ENCODE measurements at places on chromosomes 16 and 17. TPM values are rescaled to one million over a fixed set of nuclear protein-coding genes. Genes with fewer than 3 reads are reported as not detected.

The PSMB10 gene
- 11.0 TPM for total RNA-seq

The NECAB2 gene
- total RNA-seq: 112 TPM

The HBQ1 gene
- total RNA-seq: 1.5 TPM

The DPEP1 gene
- 0.39 TPM for total RNA-seq

The TMEM97 gene
- total RNA-seq: 170 TPM

- DNase-seq: no peak
These were observed 147.7 kb downstream of the SKAP1 start for GRCh38 chr17:48282303-48282702.

GRCh38 chr17:2792366-2793169 is 3.7 kb upstream of the RAP1GAP2 start:
- DNase-seq: no peak

GRCh38 chr17:49508866-49509587 is 13.9 kb downstream of the NGFR start:
- no peak for DNase-seq

DNA sequence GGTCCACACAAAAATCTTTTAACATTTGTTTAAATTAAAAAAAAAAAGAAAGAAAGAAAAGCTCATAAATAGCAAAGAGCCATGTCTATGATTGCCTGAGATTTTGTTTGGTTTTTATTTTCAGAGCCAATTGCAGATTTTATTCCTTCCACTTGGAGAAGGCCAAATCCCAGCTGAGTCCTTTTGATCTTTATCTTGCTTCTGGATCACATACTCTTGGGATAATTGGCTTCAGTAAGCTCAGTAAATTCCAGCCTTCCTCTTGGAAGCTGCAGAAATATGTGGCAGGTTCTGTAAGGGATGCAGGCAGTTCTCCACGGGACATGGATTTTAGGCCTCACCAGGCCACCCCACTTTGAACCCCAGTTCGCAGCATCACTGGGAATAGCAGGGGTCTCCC is 63.3 kb upstream of the TMC5 start:
- no peak for DNase-seq

GRCh38 chr17:82243648-82244412 is 15.0 kb downstream of the SLC16A3 start:
- no peak for DNase-seq

DNA sequence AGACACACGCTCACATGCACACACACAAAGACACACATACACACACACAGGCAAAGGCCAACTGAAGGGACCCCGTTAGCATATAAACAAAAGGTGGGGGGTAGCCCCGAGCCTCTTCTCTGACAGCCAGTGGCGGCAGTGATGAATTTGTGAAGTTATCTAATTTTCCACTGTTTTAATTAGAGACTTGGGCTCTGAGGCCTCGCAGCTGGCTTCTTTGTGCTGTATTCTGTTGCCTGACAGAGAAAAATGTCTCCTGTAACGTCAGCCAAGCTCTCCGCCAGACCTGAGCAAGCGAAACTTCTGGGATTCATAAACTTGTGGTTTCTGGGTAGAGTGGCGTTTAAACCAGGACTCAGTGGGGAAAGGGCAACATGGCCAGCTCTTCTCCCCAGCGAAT is 113.9 kb upstream of the FOXF1 start:
- DNase-seq: no peak

DNA sequence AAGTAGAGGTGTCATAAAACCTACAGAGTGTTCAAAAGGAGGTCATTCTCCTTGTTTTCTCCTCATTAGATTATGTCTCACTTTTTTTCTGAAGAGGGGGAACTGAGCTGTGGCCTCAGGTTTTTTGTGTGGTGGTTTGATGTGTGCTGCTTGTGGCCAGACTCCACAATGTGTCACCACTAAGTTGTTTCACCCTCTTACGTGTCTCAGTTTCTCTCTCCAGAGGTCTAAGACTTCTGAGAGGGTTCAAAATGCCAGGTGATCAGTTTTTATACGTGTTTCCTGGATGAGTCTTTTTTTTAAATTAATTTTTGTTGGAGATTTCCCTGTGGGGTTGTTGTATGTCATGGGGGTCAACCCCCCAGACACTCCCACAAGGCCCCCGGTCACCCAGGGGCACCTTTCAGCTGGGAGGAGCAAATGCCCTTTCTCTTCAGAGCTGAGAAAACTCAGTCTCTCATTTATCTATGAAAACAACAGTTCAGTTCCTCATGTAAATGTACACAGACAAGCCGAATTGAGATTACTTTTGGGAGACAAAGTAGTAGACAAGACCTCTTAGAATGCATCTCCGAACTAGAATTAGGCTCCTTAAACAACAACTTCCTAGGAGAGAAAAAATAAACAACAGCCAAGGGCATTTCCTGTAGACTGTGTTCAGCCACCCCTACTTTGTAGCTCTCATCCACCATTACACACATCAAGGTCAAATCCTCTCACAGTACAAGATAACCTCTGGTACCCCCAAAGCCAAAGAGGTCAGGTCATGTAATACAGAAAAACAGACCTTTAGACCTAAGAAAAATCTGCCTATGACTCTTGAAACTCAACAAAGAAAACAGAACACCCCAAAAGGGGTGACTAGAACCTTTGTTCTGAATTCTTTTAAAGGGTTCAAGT is 23.9 kb upstream of the TMEM98 start:
- no peak for DNase-seq

DNA sequence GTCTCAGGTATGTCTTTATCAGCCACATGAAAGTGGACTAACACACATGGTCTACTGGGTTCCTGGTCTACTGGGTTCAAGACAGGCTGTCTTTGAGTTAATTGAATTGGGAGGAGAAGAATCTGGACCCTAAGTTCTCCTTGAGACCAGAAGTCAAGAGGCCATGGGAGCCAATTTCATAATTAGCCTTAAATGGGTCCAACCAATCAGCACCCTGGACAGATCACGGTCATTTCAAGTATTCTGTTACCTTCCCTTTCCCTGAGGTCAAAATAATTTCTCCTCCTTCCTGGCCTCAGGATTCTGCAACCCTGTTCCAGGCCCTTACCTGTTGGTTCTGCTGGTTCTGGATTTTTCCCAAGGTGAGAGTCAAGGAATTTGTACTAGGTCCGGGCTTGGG is 23.8 kb downstream of the OSBPL7 start:
- DNase-seq: no peak

DNA sequence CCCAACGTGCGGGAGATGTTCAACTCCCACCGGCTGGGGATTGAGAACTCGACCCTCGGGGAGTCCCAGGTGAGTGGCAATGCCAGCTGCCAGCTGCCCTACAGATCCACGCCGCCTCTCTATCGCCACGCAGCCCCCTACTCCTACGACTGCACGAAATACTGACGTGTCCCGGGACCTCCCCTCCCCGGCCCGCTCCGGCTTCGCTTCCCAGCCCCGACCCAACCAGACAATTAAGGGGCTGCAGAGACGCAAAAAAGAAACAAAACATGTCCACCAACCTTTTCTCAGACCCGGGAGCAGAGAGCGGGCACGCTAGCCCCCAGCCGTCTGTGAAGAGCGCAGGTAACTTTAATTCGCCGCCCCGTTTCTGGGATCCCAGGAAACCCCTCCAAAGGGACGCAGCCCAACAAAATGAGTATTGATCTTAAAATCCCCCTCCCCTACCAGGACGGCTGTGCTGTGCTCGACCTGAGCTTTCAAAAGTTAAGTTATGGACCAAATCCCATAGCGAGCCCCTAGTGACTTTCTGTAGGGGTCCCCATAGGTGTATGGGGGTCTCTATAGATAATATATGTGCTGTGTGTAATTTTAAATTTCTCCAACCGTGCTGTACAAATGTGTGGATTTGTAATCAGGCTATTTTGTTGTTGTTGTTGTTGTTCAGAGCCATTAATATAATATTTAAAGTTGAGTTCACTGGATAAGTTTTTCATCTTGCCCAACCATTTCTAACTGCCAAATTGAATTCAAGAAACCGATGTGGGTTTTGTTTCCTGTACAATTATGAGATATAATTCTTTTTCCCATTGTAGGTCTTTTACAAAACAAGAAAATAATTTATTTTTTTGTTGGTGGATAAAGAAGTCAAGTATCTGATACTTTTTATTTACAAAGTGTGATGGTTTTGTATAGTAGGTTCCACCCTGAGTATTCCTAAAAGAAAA is 2.3 kb downstream of the FOXC2 start:
- DNase-seq: no peak
